ENCODE measurements at places on chromosomes 12 and 14.

- DNase-seq, result peak; percentile 76
Measured at GRCh38 chr12:113208041-113208934, 13.0 kb upstream of the TPCN1 start.

- no peak for DNase-seq
Measured at GRCh38 chr12:92657770-92658169, 45.0 kb upstream of the PLEKHG7 start.

DNA sequence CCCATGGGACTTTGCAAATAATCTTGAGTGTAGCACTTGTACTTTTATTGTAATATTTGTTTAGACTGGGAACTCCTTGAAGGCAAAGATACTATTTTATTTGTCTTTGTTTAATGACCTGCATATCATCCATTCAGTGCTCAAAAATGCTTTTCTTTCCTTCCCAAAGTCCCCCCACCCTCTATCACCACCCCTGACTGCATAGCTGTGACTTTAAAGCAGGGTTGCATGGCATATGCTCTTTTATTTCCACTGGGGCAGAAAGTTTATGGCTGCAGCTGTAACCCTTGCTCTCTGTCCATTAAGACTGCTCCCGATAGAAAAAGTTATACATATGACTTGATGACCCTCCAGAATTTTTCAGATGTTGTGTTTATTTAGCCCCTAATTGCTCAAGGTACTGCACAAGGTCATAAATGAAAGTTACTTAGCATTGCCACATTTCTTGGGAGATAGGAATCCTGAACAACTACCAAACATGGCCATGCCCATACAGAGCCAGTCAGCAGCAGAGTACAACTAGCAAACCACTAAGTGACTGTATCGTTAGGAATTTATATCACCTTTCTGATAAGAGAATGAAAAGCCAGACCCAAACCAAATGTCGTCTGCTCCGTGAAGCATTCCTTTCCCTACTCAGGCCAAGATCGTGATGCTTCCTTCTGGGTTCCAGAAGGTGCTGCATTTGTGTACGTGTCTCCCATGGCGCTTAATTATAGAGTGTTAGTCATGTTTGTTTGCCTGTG lies 114.3 kb downstream of the DIP2B start:
- DNase-seq, result no peak

DNA sequence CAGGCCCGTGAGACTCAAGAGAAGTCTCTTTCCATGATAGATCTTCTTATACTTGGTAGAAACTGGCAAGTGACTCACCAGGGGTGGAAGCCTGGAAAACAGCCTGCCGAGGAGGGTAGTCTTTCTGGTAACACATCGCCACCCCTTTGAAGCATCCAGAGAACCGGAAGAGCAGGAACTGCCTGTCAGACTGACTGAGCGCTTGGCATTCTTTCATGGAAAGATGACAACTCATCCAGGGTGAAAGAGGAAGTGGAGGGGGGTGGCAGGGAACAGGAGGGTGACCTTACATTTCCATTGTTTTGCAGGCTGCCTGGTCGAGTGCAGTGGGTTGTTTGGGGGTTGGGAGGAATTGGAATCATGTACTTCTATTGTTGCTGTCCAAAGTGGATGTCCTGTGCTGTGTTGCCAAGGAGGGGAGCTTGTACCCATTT lies 34.5 kb downstream of the PRKCH start:
- DNase-seq, result peak; percentile 58

- peak; percentile 65 for DNase-seq
Measured at GRCh38 chr14:74882103-74882920, 596 bp downstream of the DLST start.

- DNase-seq, result peak; percentile 54
Measured at GRCh38 chr12:26126340-26127284, 1.8 kb upstream of the BHLHE41 start.

GRCh38 chr14:69979882-69980281 lies 100.7 kb downstream of the SMOC1 start:
- no peak for DNase-seq

DNA sequence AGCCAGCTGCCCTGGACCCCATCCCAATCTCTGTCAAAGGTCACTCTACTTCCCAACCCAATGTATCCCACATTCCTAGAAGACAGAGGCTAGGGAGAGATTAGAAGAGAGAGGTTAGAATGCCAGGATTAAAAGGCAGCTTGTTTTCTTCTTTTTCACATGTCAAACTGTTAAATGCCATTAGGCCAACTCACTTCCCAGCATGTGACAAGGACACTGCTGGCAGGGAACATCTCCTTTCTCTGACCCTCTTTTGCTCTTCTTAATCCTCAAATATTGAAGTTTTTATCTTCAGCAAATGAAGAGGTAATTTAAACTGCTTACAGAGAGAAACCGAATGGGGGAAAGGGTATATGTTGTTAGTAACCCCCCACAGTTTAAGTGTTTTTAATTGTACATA lies 89.1 kb downstream of the BBS10 start:
- no peak for DNase-seq

DNA sequence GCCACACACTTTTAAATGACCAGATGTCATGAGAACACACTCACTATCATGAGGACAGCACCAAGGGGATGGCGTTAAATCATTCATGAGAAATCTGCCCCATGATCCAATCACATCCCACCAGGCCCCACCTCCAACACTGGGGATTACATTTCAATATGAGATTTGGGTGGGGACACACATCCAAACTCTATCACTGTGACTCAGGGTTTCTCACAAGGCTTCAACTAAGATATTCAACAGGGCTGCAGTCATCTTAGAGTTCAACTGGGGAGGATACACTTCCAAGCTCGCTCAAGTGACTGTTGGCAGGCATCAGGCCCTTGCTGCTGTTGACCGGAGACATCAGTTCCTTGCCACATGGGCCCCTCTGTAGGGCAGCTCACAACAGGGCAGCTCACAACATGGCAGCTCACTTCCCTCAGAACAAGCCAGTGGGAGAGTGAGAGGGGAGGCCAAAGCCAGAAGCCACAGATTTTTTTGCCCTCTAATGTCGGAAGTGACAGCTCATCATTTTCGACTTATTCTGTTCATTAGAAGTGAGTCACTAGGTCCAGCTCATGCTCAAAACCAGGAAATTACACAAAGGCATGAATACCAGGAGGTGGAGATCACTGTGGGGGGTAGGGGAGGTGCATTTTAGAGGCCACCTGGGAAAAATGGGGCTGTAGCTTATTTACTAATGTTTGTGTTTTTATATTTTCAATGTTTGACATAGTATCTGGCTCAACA lies 50.8 kb upstream of the PTHLH start:
- DNase-seq, result no peak

DNA sequence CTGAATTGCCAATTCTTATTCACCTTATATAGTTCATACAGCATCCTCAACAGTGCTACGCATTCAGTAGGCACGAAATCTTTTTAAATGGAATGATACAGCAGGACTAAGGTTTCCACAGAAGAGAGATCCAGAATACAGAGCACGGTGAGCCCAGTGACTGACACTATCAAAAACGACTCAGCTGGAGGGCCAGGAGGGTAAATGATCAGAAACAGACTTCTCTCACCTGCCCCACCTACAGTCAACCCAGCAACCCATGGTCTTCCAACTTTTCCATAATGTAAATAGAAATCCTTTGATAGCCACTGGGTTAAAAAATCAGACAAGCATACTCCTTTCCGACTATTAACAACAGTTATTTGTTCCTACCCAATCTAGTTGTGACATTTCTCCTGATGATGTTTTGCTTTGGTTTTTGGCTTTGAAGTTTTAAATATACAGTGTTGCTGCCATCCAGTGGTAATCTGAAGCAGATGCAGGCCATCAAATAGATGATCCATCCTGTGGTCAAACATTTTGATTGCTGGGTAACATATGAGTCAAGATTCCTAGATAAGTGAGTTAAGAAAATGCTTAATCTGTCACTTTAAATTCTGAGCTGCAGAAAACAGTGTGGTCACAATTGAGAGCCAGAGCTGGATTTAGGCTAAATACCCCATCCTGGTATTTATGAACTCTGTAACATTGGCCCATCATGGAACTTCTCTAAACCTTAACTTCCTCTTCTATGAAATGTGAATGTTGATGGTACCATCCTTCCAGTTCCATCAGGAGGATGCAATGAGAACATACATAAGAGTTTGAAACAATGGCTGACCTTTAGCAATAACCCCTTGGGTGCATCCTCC lies 42.0 kb downstream of the GPHB5 start:
- DNase-seq, result no peak

DNA sequence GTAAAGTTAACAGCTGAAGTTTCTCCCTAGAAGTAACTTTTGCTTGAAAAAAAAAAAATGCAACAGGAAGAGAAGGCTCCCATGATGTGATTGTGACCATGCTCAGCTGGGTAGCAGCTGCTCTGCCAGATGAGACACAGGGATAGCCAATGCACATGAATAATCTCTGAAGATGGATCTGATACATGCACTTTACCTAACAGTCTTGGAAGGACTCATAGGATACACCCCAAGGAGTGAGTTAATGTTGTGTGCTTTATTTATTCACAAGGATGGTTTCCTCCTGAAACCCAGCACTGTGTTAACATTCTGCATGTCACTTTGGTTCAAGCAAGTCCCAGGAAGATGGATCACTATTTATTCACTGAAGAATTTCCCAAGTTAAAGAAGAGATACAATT lies 46.5 kb downstream of the NDUFA12 start:
- no peak for DNase-seq

GRCh38 chr12:49533331-49533730 lies 5.5 kb upstream of the KCNH3 start:
- DNase-seq, result no peak

GRCh38 chr12:64883264-64884163 lies 59.1 kb downstream of the TBC1D30 start:
- DNase-seq, result no peak

GRCh38 chr12:129305851-129306250 lies 452.6 kb downstream of the GLT1D1 start:
- DNase-seq, result no peak

GRCh38 chr12:132279184-132279889 lies 50.1 kb downstream of the GALNT9 start:
- DNase-seq, result no peak

DNA sequence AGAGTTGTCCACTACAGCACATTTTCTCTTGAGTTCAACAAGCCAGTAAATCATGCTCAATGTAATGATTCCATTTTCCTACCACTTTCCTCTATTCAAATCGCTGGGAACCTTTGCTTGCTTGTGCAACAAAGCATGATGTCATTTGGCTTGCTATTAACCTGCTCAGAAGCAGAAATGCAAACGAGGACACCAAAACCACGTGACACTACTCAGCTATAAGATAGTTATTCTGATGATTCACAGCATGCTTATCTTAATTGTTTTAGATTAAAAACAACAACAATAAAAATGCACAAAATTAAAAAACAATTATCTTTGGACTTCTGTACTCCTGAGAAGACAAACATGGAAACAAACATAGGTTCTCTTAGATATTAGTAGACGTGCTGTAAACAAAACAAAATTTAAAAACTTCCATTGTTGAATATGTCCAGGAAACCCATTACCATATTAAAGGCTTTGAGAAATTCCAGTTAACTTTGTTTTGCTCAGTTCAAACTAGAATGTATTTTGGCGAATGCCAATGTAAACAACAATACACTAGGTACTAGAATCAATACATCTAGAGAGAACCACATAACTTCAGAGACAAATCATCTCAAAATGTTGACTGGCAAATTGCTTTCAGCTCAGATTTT lies 77.5 kb upstream of the KRAS start:
- DNase-seq, result no peak

- no peak for DNase-seq
Measured at GRCh38 chr12:71474791-71475190, 35.2 kb downstream of the LGR5 start.

- DNase-seq, result no peak
Measured at GRCh38 chr12:27534060-27534764, 10.2 kb downstream of the PPFIBP1 start.

DNA sequence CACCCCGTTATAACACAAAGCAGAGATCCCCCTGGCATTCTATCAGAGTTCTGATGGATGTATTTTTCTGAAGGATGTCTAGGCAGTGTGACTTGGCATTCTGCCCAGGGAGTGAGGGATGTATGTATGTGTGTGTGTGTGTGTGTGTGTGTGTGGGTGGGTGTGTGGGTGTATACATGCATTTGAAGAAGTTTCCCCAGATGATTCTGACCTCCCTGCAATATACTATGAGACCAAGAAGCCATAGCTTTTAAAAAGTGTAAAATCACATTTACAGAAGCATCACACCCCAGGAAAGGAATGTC lies 59.7 kb upstream of the NAP1L1 start:
- peak; percentile 31 for DNase-seq

GRCh38 chr12:111349748-111350520 lies 19.0 kb downstream of the PHETA1 start:
- no peak for DNase-seq

GRCh38 chr12:115767916-115768315 lies 509.6 kb downstream of the MED13L start:
- no peak for DNase-seq

- no peak for DNase-seq
Measured at GRCh38 chr12:105420046-105420445, 89.6 kb downstream of the C12orf75 start.

DNA sequence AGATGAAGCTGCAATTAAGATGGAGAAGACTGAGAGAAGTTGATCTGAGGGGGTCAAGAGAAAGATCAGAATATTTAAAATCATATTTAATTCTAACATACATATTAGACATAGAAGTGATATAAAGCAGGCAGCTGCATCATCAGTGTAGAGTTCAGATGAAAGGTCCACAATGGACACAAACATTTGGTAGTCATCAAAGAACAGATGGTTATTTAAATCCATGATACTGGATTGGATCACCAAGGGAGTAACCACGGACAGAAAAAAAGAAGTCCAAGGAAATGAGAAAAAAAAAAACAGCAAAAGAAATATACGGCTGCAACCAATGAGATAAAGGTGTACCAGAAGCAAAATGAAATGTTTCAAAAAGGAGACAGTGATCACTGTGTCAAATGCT lies 20.1 kb downstream of the NOVA1 start:
- DNase-seq, result no peak

DNA sequence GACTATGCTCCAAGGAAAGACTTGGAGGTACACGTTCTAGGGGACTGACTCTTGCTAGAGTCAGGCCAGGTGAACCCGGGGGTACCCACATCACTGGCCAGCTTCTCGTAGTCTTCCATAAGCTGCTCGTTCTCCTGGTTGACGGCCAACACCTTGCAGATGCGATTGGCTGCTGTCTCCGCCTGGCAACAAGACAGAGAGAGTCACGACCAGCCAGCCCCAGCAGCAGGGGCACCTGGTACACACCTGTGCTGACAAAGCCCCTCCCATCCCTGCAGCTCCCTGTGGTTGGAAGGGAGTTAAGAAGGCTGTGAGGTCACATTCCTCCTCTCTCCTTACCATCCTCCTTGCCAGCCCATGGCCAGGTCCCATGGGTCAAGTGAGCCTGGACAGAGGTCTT lies 85.5 kb downstream of the ACTN1 start:
- DNase-seq, result no peak

GRCh38 chr12:42893803-42894202 lies 304.3 kb upstream of the PRICKLE1 start:
- no peak for DNase-seq

GRCh38 chr12:105431537-105432100 lies 101.1 kb downstream of the C12orf75 start:
- DNase-seq, result no peak

Measured in stimulated activated CD8-positive, alpha-beta memory T cell treated with anti-CD3 and anti-CD28 coated beads, Interleukin-4, amount 100 ng/mL, for 48 hours (primary cell).